ENCODE measurements at places on chromosomes 16 and 17.

GRCh38 chr17:78817123-78817522 is 23.5 kb downstream of the USP36 start:
- DNase-seq, result peak; percentile 96

DNA sequence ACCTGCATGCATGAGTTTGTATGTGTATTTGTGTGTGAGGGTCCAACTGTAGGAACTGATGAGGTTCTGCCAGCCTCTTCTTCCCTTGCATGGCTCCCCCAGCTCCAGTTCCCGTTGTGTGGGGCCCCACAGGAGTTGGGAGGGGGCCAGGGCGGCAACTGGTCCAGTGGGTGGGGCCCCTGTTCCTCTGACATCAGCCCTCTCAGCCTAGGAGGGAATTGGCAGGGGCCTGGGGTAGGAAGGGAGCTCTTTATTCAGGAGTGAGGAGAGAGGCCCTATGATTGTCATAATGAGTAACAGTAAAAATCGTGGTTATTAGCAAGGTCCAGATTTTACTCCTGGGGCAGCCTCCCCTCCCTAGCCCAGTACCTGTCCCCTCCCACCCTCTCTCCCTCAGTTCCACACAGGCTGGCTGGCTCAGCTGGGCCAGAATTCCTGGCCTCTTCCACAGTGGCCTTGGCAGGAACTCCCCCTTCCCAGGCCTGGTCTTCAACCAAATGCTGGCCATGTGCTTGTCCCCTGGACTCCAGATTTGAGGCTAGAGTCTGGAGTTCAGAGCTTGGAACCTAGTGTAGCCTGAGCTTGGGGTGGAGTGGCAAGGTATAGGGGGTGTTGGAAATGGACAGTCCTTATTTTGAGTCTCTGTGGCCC is 18.9 kb downstream of the RARA start:
- DNase-seq, result no peak

- no peak for DNase-seq
These were observed 2.8 kb downstream of the MED13 start for GRCh38 chr17:62062302-62062701.

DNA sequence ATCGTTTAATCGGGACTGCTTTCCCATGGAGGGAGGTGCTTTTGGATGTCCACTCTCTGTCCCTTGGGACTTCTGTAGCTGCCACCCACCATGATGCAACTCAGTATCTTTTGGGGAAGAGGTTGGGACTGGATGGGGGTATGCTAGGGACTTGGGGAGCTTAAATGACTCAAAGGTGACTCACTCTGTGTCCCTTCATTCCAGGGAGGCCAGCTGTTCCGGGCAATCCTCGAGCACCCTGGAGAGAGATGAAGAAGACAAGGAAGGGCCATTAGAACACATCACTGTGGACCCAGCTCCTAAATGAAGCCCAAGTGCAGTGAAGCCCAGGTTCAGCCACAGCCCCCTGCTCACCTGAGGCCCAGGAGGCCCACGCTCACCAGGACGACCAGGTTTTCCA is 4.6 kb downstream of the COL1A1 start:
- DNase-seq, result no peak

DNA sequence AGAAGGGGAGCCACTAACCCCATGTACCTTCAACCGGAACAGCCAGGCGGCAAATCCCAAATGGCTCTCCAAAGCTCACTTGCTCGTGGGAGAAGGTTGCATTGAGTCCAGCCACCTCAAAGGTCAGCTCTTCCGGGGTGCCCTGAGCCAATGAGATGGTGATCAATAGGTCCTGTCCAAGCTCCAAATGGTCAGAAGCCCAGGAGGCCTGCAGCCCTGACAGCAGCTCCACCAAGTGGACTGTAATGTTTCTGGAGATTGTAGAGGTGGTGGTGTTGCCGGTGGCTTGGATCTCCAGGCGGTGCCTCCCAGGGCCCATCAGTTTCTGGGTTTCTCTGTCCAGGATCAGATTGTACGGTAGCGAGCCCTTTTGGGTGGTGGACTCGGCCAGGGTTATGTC is 39.9 kb upstream of the BCO1 start:
- no peak for DNase-seq

- DNase-seq, result no peak
These were observed 11.2 kb upstream of the CEP20 start for GRCh38 chr16:15899538-15900100.

DNA sequence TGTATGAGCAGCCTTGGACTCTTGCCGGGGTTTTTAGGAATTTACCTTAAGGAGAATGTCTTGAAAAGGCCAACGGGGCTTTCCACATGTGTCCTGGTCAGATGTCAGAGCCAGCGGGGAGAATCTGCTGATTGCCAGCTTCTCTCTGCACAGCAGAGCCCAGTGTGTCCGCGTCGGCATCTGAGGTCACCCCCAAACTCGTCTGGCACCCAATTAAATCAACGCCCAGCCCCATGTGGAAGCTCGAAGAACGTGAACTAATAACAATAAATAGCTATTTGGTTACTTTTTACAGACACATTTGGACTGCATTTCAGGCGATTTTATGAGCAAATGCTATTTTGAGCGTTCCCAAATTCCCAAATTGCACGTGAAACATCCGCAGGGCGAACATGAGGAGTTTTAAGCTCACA is 303.5 kb downstream of the FOXL1 start:
- no peak for DNase-seq

DNA sequence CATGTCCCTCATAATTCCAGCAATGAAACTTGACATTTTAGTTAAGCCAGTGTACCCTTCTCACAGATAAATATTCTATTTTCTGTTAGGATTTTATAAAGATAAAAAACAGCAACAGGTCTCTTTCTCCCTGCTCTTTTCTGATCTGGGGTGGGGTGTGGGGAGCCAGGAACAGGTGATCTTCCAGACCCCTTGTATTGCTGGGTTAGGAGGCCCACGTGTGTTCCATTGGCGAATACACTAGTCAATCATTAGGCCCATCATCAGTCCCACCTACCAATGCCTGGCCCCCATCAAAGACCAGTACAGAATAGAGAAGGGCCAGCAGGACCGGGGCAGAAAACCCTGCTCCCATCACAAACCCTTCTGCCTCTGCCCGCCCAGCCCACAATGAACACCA is 40.3 kb upstream of the TOB1 start:
- DNase-seq, result no peak

DNA sequence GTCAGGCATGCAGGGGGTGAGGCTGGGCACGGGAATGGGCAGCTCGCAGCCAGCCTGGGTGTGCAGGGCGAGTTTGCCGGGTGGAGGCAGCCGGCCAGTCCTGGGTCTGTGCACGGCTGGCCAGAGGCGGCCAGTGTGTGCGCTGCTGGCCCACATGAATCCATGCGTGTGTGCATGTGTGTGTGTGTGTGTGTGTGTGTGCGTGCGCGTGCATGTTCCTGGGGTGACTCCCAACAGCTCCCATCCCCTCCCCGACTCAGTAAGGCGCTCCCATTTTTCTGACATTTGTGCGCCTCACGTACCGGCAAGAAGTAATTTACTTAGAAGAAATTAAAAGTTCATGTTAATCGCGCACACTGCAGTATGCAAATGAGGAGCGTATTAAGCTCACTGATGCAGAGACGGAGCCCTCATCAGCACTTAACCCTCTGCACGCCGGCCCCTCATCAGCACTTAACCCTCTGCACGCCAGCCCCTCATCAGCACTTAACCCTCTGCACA is 55.4 kb upstream of the ACSF3 start:
- no peak for DNase-seq

DNA sequence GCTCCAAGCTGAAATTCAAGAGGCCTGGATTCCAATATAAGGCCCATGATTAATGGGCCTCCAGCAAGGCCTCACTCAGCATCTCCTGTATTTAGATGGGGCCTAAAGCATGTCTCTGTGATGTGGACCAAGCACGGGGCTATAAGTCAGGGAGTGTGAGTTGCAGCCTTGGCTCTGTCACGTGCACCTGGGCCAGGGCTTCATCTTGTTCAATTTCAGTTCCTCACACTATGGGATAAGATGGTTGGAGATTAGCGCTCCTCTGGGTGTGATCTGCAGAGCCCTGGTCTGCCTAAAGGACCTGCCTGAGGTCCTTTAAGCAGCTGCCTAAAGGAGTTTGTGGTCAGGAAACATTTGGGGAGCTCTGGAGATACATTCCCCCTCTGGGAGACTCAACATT is 25.2 kb downstream of the KLHL36 start:
- no peak for DNase-seq

GRCh38 chr17:28547623-28548416 is 4.6 kb downstream of the UNC119 start:
- DNase-seq, result peak; percentile 39

- no peak for DNase-seq
These were observed 34.5 kb downstream of the WIPI1 start for GRCh38 chr17:68422821-68423220.

- no peak for DNase-seq
These were observed 8.4 kb upstream of the MTSS2 start for GRCh38 chr16:70694088-70694867.

DNA sequence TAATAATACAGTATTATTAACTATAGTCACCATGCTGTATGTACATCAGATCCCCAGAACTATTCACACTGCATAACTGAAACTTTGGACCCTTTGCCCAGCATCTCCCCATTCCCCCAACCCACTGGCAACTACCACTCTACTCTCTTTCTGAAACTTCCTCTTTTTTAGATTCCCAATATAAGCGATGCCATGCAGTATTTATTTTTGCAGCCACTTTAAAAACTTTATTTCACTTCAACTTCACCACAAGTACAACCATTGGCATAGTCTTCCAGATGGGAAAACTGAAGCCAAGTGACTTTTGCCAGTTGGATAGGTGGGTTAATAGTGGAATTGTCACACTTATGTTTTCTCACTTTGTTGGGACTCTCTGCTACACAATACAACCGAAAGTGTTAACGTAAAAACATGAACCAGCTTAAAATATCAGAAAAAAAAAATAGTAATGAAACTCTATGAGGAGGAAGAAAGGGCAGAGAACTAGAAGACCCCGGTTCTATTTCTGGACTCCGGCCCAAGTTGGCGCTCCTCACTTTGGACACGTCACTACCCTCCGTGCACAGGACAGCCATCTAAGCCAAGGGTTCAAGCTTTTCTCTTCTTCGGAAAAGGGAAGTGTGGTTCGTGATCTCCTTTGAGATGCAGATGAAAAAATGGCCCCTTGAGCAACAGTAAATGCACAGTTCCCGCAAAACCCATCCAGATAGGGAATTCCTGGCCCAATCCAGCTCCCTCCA is 743 bp downstream of the SHCBP1 start:
- DNase-seq, result no peak

DNA sequence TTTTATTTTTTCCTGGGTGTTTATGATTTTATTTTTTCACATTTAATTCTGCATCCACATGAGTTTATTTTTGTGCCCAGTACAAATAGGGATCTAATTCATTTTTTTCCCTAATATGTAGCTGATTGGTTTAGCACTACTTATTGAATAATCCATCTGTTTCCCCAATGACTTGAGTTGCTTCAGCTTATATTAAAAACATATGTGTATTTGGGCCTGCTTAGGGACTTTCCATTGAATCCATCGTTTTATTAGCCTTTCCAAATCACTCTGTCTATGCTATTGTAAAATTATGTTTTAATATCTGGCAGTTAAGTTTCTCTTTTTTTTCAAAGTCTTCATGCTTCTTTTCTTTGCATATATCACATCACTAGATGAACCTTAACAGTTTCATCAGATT is 42.2 kb downstream of the WWP2 start:
- no peak for DNase-seq

- DNase-seq, result no peak
These were observed 8.7 kb upstream of the ETV4 start for GRCh38 chr17:43554857-43555256.

GRCh38 chr16:89921702-89922476 is 1.3 kb upstream of the TUBB3 start:
- no peak for DNase-seq

DNA sequence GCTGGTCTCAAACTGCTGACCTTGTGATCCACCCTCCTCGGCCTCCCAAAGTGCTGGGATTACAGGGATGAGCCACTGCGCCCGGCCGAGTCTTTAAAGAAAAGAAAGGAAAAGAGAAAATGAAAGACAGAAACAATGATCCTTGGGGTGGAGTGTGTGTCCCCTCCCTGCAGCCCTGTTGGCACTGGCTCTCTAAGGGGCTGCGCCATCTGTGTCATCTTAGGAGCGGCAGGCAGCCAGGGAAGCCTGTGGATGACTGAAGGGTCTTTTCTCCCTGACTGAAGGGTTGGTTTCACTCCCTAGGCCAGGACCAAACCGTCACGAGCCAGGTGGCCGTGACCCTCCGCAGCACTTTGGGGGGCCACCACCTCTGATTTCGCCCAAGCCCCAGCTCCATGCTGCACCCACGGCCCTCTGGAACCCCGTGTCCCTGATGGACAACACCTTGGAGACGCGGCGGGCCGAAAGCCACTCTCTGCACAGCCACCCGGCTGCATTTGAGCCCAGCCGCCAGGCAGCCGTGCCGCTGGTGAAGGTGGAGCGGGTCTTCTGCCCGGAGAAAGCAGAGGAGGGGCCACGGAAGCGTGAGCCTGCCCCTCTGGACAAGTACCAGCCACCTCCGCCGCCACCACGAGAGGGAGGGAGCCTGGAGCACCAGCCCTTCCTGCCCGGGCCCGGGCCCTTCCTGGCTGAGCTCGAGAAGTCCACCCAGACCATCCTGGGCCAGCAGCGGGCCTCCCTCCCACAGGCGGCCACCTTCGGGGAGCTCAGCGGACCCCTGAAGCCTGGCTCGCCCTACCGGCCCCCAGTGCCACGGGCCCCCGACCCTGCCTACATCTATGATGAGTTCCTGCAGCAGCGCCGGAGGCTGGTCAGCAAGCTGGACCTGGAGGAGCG is 27.7 kb downstream of the GINS2 start:
- DNase-seq, result no peak

GRCh38 chr16:30131869-30132475 is 9.0 kb upstream of the MAPK3 start:
- no peak for DNase-seq

DNA sequence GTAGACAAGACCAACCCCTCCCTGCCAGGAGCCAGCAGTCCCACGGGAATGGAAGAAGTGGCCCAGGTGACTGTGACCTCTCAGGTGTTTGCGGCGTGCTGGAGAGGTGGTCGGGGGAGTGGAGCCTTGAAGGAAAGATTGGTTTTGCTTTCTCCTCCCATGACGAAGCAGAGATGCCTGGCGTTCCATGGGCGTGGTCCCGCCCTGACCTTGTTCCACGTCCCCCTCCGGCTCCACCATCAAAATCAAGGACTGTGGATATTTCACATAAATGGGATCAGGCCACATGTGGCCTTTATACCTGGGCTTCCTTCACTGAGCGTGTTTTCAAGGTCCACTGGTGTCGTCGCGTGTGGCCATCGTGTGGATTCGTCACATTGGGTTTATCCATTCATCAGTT is 270.6 kb upstream of the TNRC6C start:
- no peak for DNase-seq

DNA sequence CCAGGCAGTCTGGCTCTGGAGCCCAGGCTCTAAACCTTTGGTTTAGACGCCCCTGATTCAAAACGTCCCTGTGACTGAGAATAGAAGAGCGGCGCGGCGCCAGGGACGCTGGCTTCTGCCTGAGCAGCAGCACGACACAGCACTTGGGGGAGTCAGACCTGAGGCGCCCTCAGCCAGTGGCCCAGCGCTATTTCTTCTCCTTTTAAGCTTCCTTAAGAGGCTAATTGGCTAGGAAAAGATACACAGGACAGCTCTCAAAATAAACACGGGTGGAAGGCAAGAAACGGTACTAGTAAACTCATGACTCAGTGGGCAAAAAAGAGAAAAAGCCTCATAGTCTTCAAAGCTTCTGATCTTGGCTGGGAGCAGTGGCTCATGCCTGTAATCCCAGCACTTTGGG is 34.9 kb downstream of the GTF3C1 start:
- DNase-seq, result no peak

- no peak for DNase-seq
These were observed 240.7 kb downstream of the CDH13 start for GRCh38 chr16:82867485-82867884.

- peak; percentile 70 for DNase-seq
These were observed 6.7 kb upstream of the SLC25A39 start for GRCh38 chr17:44331249-44331760.

- no peak for DNase-seq
These were observed 55.6 kb upstream of the MAP3K14 start for GRCh38 chr17:45372325-45372869.
